Iris pigment epithelial cell (primary cell): ENCODE measurements at places on chromosomes 6 and 20.

GRCh38 chr20:4637081-4637797 is 84.5 kb upstream of the PRND start:
- DNase-seq = no peak

DNA sequence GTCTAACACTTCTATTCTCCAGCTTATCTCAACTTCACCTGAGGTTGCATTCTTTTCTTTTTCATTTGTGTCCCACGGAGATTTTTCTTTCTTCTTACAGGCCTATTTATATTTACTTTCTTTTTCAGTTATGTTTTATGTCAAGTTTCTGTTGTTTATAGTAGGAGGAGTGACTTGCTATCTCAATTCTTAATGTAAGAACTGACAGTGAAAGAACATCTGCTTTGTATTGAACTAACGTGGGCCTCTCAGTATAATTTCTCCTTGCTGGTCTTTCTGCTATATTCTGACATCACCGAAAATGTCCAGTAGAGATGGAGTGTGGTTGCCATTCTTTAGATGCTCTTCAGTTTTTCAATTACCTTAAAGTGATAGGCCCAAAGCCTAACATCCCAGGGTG is 521.7 kb downstream of the EPM2A start:
- no peak for DNase-seq

DNA sequence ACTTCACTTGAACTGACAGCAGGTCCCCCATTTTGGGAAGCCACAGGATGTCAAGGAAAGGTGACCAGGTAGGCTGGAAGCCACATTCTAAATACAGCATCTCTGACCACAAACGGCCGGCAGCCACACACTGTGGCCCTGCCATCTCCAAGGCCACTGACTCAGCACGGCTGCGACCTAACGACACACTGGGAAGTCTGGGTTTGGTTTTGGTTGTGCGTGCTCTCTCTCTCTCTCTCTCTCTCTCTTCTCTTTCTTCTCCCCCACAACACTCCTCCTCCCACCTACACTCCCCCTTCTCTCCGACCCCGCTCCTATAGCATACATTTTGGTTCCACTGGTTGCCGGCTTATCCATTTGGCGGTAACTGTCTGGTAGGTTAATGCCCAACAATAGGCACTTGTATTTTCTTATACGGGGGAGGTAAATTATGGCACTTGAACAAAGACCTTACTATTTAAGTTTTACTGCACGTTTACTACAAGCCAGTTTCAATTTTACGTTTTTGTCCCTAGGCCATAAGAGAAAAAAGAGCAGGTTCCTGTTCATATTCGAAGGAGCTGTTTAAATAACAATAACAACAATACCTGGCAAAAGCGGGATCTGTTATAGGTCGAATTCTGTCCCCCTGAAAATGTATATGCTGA is 103.6 kb downstream of the GMDS start:
- no peak for DNase-seq

GRCh38 chr6:38603966-38604365 is 35.8 kb downstream of the BTBD9 start:
- peak; percentile 75 for DNase-seq

DNA sequence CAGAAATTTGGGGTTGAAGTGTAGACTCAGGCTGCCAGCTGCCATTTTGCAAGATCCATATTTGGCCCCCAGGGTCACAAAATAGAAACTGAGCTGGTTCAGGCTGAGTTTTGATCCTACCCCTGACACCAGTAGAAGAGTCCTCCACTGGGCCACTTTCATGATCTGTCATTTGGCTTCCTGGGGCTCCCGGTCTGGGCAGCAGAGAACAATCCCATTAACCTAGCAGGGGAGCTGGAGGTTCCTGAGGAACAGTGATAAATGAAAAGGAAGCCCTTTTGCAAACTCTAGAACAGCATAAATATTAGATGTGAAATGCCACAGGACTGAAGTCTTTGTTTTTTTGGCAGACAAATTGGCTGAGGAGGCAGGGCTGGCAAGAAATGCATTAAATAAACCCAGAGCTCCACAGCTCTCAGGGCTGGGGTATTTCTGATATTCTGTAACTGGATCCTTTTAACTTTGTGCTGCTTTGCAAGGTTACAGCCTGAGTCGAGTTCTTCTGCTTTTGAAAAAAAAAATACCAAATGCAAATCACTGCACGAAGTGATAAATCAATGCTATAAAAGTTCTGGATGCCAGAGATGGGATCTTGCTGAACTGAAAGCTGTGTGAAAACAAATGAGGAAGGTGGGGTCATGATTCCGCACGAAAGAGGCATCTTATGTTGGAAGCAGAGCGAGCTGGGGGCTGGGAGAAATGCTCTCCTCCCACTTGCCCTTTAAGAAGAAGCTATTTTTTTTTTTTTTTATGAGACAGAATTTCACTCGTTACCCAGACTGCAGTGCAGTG is 64.4 kb downstream of the SULF2 start:
- peak; percentile 35 for DNase-seq

DNA sequence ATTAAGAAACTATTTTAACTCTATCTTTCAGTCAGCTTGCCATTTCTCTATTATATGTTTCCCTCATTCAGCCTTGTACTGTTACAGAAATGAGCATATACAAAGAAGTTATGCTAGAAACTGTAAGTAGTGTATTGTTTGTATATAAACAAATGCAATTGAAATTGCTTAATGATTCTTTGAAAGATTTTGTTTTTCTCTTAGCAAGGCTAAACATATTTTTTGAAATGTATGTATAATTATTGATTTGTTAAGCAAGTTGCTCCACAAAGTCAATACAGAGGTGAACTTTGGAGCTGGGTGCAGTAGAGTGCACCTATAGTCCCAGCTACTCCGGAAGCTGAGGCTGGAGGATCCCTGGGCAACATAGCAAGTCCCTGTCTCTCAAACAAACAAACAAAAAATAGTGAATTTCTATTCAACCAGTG is 253.6 kb downstream of the RNGTT start:
- no peak for DNase-seq

DNA sequence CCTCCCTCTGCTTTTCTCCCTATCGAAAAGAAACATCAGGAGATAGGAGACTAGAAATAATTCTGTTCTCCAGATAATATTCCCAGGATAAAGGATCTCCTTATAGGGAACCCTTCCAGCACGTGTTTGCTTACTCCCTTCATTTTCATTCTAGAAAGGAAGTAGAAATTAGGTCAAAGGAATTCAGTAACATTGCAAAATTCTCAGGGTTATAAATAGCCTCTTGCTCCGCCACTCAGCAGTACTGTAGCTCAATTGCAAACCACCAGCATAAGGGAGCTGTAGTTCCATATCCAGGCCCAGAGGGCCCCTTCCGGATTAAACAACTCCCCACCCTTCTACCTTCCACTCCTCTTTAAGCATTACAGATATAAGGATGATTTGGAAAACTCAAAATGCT is 6.2 kb downstream of the ELMO2 start:
- DNase-seq = peak; percentile 84

- DNase-seq = peak; percentile 27
Observed at GRCh38 chr6:112910256-112910655, 563.1 kb downstream of the RFPL4B start.

DNA sequence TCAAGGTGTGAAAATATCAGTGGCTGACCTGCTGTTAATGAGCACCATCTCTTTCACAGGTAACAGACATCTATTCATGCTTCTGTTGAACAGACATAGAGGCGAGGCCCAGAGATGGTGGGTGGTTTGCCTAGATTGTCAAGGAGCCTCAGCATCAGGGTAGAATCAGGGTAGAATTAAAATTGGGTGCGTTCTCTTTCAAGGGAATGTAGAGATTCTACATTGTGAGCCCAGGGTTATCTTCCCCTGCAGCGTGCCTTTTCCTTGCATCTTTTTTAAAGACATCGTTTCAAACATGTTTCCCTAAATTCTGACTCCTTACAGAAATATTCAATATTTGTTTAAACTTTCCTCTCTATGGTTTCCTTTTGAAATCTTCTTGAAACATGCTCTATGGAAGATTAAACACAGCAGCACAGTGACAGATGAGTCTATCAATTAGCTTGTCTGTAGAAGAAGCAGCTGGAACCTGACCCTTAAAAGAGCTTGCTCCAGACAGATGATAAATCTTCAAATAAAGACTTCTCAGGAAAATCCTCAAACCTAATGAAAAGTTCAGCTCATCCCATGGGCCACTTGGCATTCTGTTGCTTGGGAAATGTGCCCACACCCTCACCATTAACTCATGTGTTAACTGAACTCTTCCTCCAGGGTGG is 119.8 kb downstream of the IPCEF1 start:
- DNase-seq = no peak

GRCh38 chr6:72953971-72954381 is 271.3 kb downstream of the KHDC1L start:
- DNase-seq = peak; percentile 90

GRCh38 chr20:54938707-54939106 is 463.3 kb downstream of the DOK5 start:
- no peak for DNase-seq

DNA sequence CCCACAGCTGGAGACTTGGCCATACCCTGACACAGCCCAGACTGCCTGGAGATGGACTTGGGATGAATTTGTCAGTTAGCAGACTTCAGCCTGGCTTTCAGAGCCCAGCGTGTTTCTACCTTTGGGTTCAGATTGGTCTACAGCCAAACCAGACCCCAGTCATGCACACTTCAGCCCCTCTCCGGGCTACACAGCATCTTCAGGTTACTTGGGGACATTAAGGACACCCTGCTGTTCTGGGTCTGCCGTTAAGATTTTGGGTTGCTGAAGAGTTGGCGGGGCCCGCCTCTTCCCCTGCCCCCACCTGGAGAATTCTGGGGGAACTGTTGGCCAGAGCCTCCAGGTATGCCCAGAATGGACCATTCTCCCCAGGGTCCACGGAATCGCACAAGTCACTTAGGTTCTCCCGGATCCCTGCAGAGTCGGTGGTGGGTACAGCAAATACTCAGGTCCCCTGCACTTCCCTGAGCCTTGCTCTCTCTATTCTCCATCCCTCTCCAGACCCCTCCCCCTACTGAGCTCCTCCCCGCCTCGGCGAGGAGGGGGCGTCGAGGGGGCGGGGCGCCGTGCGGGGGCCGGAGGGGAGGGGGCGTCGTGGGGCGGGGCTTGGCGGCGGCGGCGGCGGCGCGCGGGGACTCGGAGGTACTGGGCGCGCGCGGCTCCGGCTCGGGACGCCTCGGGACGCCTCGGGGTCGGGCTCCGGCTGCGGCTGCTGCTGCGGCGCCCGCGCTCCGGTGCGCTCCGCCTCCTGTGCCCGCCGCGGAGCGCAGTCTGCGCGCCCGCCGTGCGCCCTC is at the start of gene PTK7:
Gene PTK7 (plus strand): TSS at position 645 of the 794 bp plus-strand sequence. CDS start 175 bp downstream, outside the sequence.
- DNase-seq = peak; percentile 60

DNA sequence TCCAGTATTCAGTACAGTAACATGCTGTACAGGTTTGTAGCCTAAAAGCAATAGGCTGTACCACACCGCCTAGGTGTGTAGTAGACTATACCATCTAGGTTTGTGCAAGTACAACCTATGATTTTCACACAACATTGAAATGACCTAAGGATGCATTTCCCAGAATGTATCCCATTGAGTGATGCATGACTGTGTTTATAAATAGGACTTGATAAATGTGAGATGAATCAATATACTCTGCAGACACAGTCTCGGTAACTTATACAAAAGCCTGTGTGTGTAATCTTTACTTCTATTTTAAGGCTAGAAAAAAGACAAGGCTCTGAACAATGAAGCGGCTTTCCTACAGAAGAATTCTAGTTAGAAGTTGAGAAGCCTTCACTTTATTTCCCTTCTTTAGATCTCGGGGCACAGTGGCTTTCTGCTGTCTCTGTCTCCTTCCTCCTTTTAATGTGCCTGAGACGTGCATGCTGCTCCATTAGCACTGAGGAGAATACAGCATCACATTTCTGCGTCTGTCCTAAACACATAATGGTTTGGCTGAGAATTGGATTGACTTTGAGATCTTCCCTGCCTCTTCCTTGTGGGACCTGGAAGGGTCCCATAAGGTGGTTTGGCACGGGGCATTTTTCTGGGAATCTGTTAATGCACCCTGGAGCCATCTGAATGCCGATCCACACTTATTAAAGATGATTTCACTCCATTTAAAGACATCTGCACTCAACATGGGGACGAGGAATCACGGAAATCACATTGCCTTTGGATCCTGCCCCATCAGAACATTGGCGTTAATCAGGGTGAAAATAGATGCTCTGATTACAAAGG is 112.5 kb downstream of the SCML4 start:
- no peak for DNase-seq

DNA sequence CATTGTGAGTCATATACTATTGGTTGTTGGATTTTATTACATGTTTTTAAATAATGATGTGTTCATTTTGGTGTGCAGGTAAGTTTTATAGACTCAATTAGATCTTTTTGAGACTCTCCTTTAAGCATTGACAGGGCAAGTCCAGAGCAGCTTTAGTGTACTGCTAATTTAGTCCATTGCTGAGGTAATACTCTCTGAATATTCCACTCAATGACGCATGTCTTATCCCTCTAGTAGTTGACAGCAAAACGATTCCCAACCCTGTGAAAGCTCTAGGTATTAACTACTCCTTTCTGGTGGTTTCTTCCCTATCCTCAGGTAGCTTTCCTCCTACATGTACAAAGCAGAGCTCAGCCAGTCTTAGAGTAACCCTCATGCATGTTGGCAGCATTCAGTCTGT is 373.5 kb upstream of the MAP3K7 start:
- no peak for DNase-seq

GRCh38 chr6:133408543-133408942 is 167.4 kb downstream of the EYA4 start:
- DNase-seq = peak; percentile 22

DNA sequence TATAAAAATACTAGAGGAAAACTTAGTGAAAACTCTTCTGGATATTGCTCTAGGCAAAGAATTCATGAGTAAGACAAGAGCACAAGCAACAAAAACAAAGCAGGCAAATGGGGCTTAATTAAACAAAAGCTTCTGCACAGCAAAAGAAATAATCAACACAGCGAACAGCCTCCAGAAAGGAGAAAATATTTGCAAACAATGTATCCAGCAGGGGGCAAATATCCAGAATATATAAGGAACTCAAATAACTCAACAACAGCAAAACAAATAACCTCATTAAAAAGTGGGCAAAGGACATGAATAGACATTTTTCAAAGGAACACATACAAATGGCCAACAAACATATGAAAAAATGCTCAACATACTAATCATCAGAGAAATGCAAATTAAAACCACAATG is 17.1 kb upstream of the HECA start:
- peak; percentile 32 for DNase-seq

DNA sequence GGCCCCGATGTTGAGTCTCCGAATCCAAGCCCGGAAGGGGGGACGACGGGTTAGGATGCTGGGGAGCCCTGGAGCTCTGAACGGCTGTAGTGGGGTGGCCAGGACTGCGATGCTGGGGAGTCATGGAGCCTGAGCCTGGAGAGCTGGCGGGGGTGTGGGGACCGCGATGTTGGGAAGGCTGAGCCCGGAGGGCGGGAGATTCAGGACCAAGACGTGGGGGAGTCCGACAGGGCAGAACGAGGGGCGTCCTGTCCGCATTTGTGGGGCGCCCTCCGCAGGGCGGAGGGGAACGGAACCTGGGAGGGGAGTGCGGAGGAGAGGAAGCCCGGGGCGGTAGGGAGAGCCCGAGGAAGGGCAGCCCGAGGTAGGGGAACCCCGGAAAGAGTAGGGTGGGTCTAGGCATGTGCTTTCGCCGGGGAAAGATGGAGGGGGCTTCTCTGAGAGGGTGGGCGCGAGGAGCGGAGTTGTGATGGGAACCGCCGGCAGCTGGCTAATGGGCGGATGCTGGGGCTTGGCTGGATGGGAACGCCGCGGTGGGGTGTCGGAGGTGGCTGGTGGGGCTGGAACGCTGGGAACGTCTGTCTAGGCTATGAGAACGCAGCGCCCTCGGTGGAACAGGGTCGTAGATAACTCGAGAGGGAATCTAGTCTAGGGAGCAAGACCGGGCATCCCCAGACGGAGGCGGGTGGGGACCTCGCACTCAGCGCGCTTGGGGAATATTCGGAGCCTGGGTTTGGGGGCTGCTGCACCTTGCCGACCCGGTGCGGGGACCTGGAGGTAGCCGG is 684 bp downstream of the PAQR8 start:
- peak; percentile 34 for DNase-seq
